ENCODE measurements at places on chromosomes 2 and 18.
A peak's percentile ranks its signal among the peaks of the same experiment; 100 is the strongest.

- DNase-seq, result no peak
These were observed 32.2 kb upstream of the RPE start for GRCh38 chr2:209970271-209970670.

DNA sequence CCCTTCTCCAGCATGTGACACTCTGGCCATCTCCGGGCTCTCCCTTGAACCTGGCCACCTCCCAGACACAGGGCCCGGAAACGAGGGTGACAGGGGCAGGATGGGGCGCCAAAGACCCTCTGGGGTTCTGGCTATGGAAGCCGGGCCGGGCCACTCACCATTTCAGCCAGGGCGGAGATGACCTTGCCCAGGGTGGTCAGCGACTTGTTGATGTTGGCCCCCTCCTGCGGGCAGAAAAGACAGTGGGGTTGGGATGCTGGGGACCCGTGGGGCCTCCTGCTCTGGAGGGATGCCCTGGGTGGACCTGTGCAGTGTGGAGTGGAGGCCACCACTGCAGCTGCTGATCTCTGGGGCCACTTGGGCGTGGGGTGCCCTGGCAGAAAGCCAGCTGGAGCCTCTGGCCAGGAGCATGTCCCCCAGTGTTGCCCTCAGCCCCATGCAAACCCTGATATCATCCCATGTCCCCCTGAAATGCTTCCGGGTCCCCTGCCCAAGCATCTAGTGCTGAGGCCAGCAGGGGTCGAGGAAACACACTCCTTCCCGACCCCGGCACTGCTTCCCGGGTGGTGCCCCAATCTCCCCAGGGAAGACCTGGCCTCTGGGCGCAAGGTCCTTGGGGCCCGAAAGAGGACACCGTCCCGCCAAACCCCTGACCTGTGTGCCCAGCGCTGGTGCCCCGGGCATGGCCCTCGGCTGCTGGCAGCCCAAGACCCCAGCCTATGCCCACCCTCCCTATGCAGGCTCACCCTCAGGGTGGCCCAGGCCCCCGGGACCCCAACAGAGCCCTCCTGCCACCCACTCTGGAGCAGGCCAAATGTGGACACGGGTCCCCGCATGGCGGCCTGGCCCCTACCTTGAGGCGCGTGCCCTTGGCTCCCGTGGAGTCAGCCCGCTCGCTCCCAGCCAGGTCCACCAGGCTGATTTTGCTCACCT lies 36.9 kb downstream of the KIF1A start:
- no peak for DNase-seq

DNA sequence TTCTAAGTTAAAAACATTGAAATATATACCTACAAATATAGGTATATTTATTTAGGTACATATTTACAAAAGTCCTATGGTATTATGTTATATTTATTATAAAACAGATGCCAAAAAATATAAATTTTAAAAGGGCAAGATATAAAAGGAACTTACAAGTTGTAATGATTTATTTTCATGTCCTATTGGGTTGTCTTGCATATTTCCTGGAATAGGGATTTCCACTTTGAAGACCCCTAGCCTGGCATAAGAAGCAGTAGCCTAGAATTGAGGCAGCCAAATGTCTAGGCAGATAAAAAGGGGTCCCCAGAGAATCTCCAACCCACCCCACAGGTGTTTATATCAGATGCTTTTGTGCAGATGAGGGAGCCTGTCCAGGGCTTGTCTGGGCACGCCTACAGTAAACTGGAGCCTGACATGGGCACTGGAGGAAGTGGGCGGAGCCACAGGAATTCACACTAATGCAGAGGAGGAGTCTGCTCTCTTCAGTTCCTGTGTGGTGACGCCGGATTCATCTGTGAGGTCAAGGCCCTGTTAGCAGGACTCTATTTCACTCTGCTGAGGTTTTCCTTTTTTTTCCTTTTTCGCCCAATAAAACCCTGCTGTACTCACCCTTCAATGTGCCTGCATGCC lies 1088.9 kb upstream of the PIK3C3 start:
- peak; percentile 69 for DNase-seq

DNA sequence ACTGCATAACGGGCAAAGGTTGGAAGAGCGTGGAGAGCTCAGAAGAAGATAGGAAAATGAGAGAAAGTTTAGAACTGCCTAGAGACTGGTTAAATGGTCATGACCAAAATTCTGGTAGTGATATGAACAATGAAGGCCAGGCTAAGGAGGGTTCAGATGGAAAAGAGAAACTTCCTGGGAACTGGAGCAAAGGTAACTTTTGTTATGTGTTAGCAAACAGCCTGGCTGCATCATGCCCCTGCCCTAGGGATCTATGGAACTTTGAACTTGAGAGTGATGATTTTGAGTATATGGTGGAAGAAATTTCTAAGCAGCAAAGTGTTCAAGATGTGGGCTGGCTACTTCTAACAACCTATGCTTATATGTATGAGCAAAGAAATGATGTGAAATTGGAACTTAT lies 44.4 kb upstream of the SPATS2L start:
- no peak for DNase-seq

DNA sequence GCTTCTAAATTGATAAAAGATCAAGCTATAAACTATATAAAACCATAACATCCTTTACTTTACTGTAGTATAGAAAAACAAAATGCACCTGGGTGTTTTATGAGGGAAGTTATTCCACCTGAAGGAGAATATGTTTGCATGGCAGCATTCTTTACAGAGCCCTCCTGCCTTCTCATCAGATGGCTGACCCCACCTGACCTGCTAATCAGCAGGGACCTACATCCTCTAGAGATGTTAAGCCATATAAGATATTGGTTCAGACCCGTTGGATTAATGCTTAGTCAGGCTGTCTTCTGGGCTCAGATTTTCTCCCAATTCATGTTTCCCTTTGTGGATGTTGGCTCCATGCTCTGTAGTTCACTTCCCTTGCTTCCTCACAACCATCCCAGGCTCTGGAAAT lies 414.8 kb downstream of the DPP10 start:
- DNase-seq, result no peak

GRCh38 chr2:63814114-63814513 lies 27.6 kb upstream of the UGP2 start:
- DNase-seq, result peak; percentile 21

GRCh38 chr2:12502759-12503158 lies 214.0 kb upstream of the TRIB2 start:
- DNase-seq, result no peak

GRCh38 chr2:213640738-213641425 lies 356.6 kb downstream of the SPAG16 start:
- no peak for DNase-seq

DNA sequence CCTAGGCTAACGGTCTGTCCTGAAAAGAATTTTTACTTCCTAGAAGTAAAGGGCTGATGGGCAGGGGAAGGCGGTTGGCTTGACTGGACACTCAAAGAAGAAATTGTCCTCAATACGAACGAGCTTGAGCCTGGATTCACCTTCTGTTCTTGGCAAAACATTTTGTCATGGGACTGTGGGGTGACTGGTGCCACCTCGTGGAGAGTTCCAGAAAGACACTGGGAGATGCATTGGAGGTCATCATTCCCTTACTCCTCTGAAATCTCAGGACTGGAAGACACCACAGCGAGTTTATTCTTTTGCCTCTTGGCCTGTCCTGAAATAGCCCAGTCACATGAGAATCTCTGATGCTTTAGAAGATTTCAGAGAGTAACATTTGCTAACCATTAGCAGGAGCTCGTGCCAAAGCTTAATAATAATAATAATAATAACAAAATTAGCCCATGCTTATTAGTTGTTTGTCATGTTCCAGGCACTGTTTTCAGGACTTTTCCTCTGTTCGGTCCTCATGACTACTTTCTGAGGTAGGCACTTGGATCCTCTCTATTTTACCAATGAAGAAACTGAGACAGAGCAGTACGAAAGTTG lies 44.5 kb downstream of the TMEM182 start:
- DNase-seq, result peak; percentile 70

DNA sequence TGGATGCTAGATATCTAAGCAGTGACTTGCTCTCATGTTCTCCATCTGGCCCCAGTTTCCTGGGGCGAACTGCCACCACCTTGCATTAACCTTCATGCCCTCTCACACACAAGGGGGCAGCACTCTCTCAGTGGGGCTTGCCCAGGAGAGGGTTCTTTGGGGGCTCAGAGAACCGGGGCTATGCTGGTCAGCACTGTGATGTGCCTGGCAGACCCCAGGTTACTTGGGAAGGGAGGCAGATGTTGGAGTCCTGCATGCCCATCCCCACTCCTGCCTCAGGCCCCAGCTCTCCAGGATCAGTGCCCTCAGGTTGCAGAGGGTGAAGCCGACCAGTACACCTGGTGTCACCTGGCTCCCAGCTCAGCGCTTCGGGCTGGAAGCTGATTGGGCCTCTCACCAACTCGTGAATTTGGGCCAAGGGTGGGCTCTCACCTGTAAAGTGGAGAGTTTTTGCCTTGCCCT lies 396.2 kb upstream of the HS6ST1 start:
- no peak for DNase-seq

DNA sequence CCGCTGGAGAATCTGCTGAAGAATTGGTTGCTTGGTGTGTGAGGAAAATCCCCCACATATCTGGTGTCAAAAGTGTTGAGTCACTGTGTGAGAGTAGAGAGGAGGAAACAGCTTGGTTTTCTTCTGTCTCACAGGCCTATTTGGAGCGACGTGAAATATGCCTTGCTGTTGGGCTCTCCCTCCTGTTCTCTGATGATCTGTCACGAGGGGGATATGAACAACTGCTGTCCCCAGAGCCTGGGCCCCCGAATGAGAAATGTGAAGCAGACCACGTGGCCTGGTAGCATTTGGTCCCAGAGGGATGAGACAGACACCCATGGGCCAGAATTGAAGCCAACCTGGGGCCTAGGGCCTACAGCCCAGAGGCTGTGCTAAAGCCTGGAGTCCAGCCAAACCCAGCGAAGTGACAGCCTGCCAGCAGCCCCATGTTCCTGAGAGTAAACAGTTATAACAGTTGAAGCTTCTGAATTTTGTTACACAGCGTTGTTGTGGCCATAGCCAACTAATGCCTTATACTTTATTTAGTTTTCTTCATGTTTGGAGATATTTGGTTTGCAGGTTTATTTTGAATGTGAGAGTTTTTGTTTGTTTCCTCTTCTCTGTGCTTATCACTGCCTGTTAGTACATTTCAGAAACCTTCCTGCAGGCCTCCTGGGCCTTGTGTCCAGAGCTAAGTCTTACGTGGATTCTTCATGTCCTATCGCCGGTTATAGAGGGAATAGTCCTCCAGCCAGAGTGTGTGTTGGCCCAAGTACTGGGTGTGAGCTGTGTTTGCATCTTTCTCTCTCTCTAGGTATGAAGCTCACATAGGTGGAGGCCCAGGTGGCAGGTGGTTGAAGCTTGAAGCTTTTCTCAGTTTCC lies 18.7 kb upstream of the COLEC12 start:
- DNase-seq, result peak; percentile 86

GRCh38 chr18:48839819-48840490 lies 110.8 kb downstream of the SMAD7 start:
- no peak for DNase-seq

DNA sequence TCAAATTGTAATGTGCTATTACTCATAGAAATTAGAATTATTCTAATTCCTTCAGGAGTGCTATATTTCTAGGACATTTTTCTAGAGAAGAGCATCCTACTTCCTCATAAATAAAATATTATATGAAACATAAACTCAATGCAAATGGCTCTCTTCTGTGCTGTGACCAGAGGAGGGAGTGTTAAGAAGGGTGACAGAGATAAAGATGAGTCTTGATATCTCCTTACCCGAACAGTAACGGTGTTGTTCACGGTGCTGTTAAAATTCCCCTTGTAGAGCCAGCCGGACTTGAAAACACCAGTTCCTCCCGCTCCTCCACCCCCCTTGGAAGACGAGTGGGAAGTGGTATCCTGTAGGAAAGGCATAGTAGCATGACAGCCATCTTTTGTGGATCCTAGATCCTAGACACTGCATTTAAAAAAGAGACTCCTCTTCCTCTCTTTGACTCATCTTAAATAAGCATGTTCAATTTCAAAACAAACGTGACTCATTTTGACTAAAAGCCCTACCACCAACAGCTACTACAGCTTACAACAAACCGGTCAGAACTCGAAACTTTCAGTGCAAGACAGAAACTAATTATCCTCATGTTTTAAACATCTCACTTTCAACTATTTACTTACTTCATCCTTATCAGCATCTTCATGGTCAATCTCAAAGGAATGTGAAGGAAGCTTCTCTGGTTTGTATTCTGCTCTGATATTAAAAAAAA lies 156.3 kb downstream of the DOCK10 start:
- peak; percentile 95 for DNase-seq

DNA sequence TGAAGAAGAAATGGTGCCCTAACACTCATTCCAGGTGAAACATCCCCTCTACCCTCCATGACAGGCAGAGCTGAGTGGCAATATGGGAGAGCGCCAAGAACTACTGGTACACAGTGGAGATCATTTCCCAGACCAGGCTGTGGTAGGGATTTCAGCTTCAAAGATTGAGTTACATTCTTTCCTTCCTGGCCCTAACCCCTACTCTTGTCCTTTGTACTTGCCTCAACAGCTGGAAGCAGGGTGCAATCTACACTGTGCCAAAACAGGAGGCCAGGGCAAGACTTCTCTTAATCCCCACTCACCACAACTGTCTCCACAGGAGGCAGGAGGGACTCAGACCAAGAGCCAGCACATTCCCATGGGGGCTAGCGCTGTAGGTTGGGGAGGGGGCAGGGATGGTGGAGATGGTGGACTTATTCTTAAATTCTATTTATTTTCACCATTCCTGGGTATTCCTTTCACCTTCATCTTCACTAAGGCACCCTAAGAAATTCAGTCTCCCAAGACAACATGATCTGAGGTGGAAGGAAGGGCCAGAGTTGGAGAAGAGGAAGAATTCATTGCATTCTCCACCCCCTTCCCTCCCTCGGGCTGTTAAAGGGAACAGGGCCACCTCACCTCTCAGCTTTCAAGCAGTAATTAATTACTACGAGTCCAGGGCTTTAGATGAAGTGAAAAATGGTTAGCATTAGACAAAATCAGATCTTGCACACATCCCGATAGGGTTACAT lies 65.9 kb downstream of the AAK1 start:
- peak; percentile 44 for DNase-seq

DNA sequence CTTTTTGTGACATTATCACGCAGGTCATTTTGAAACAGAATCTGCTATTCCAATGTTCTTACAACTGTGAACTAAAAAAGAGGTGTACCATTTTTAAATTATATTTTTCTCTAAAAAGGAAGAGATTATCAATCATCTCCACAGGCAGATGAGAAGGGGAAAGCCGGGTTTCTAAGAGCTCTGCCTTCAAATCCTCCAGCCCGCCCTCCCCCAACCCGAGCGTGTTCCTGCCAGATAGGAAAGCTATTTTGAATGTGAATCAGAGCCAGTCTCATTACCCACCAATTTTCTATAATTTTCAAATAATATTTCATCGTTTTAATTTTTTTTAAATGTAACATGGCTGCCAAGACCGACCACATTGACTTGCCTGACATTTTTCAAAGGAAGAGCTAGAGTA lies 65.9 kb downstream of the KCNF1 start:
- DNase-seq, result peak; percentile 7

GRCh38 chr2:80420530-80421208 lies 116.1 kb upstream of the LRRTM1 start:
- no peak for DNase-seq

GRCh38 chr2:9109871-9110270 lies 96.7 kb upstream of the ASAP2 start:
- DNase-seq, result no peak

DNA sequence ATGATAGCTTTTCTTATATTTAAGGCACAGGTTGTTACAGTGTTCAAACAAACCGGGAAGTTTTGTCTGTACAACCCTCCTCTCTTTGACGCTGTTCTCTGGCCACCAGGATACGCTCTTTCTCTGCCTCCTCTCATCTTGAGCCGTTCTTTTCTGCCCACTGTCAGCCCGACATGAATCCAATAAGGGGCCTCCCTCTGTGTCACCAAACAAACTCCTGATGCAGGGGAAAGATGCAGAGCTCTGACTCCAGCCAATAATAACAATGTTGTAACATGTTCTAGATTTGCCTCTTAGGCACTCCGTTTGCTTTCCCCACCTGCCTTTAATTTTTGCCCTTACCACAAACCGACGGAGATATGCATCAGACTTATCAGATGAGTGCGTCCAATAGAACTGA lies 449.3 kb downstream of the SLC4A3 start:
- peak; percentile 80 for DNase-seq

Data from iris pigment epithelial cell (primary cell).